Left ventricle myocardium inferior (tissue), 1 donor: ENCODE measurements at places on chromosomes 2 and 18. TPM values are rescaled to one million over a fixed set of nuclear protein-coding genes. Genes with fewer than 3 reads are reported as not detected.
A peak's percentile ranks its signal among the peaks of the same experiment; 100 is the strongest.

DNA sequence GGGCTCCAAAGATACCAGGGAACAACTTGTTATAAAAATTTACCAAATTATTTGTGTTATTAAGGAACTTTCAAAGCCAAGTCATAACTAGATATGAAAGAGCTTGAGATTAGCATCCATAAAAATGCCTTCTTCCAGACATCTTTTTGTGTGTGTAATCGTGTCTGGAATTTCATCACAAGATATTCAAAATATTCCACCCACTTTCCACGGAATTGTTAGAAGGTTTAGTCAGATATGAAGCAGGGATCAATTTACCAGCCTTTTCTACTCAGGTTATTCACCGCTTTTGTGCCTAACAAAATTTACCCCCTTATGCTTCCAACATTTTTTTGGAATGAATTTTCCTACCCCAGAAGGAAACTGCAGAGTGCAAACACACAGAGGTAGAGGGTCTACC lies 130.2 kb upstream of the ACVR2A start:
- DNase-seq = no peak

DNA sequence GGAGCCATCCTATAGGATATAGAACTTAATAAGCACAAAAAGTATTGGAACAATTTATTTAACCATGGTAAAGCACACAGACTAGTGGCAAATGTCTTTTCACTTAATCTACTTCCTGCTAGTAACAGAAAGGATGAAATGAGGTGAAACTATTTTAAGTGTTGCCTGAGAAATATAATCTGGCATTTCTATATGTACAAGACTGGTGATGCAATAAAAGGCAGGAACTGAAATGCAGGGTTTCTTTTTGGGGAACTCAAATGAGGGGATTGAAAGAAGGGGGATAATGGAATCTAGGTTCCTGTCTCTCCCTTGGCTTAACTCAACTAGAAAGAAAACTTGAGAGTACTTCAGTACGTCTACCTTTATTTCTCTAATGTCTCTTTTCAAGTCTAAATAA lies 122.3 kb downstream of the MEMO1 start:
- DNase-seq = no peak

DNA sequence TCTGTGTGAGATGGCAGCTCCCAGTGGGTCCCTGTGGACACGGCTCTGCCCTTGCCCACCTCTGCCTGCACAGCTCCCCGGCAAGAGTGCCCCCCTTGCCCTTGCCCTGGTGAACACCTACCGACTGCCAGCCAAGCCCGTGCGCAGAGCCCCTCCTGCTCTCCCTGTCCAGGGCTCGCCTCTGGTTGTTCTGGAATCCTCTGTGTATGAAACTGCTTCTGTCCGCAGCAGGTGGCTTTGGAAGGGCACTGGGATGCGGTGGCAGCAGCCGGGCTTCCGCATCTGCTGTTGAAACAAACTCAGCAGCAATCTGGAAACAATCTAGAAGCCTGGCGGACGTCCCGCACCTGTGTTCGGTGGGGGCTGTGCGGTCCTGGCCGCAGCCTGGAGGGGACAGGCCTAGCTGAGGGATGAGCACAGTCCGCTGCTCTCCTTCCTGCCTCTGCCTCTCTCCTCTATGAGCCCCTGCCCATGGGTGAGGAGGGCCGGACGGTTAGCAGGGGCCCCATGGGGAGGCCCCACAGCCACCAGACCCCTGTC lies 34.0 kb upstream of the KLF11 start:
- no peak for DNase-seq

DNA sequence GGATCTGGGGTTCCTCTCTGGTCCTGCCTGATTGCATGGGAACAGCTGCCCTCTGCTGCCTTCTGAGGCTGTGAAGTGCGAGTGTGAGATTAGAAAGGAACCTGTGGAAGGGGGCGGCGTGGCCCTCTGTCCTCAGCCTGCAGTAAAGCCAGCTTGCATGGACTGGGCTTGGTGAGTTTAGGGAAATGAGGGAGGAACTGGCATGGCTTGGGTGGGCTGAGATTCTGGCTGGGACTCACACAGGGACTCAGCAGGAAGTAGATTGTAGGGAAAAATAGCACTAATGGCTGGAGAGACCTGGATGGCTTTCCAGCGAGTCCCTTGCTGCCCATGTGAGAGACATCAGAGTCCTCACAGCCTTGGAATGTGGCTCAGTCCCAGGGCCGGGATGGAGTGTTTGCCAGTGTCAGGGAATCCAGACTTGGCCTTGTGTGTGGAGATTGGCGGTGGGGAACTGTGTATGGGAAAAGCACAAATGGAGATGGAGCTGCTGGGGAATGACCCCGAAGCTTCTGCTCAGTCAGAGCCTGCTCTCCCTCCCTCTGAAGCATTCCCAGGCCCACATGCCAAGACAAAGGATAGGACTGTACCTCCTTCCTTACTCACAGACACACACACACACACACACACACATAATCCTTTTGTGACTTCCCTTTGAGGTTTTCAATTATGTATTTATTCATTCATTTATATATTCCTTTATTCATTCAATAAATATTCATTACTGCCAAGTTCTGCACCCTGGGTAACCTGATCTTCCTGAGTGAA lies 115.4 kb downstream of the ACAA2 start:
- DNase-seq = peak; percentile 27

DNA sequence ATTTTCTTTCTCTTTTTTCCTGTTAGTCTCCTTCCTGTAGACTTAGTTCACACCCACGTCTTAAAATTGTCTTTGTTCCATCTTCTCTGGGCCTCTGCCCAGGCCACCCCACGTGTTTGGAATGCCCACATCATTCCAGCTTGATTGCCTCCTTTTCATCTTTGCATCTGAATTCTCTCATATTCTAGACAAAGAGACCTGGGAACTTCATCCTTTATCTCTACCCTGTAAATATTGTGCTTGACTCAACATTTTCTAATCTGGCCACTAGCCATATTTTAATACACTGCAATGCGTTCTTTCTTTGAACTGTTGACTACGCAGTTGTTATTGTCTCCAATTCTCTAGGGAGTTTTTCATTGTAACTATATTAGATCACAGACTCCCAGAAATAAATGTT lies 187.5 kb upstream of the NRXN1 start:
- no peak for DNase-seq

GRCh38 chr2:2663401-2664036 lies 332.4 kb upstream of the MYT1L start:
- no peak for DNase-seq

The CDH7 gene
- not detected for total RNA-seq

DNA sequence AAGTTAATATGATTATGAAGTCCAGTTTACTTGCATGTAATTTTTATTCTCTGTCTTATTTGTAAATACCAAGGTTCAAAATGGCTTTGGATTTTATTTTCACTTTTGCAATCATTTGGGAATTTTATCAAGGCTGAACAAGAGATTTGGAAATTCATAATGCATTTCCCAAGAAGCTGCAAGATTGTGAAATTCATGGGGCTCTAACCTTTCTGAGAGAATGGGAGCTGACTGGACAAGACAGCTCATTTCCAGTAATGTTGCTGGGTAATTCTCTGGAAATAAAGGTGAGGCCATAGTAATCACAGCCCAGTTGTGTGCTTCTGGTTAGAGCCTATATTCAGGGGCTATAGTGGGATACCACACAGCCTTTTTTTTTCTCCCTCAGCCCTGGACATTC lies 21.5 kb upstream of the NABP1 start:
- DNase-seq = no peak

The LOXL3 gene
- 4.7 TPM for total RNA-seq

- DNase-seq = no peak
Observed at GRCh38 chr2:152344579-152345195, 9.7 kb downstream of the FMNL2 start.
